Stimulated activated CD4-positive, alpha-beta T cell treated with anti-CD3 and anti-CD28 coated beads, Interleukin-1b, Interleukin-23, amount 100 ng/mL, for 1 hour (primary cell): ENCODE measurements at places on chromosomes 2 and 18.

DNA sequence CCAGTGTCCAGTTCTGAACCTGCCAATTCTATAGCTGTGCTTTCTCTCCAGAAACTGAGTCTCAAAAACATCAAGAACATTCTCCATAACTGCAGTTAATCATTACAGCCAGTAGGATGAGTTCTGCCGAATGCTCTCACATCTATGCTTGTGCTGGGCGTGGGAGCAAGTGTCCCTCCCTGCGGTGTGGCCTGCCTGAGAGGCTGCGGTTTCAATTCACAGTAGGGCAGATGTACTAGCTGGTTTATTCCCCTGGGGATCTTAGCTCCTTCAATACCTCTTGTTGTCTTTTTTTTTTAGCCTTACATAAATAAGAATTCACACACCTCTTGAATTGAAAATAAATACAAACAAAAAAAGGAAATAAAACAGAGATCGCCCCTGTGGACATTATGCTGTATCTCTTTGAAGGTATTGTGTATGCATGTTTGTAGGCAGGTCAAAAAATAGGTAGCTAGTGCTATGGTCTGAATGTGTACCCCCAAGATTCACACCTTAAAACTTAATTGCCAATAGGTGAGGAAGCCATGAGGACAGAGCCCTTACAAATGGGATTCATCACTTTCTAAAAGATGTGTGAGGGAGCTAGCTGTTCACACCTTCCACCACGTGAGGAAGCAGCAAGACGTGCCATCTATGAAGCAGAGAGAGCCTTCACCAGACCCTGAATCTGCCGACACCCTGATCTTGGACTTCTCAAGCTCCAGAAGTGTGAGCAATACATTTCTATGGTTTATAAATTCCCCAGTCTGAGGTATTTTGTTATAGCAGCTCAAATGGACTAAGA, 74.3 kb downstream of the BCL2L11 start:
- DNase-seq, result no peak

GRCh38 chr2:49255409-49255971, 101.2 kb upstream of the FSHR start:
- DNase-seq, result no peak

DNA sequence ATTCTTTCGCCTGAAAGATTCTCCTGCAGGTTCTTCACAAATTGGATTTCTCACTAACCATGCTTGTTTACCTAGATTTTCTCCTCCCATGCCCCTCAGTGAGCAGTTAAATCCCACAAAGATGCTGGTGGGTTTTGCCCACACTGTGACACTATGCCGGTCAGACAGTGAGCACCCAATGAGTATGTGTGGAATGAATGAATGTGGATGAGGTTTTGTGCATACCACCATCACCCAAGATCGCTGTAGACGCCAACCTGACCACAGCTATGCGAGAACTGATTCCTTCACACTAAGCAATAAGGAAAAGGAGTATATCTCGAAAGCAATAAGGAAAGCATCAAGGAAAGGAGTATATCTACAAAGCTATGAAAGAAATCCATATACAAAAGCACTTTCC, 116.7 kb downstream of the PID1 start:
- no peak for DNase-seq

DNA sequence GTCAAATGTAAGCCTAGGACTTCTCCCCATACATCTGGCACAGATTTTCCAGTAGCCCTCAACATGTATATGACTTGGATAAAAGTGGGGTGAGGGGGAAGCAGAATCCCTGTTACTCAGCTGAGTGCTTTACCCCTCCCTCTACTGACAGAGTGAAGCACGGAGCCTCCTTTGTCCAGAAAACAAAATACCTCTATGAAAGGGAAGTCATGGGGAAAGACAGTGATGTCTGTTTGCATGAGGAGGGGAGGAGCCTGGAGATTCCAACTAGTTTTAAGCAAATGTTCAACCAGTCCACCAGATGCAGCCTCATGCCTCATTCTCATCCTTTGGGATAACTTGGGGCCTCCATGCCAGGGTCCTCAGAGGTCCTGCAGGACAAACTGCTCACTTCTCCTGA, 203.9 kb downstream of the SMAD2 start:
- DNase-seq, result no peak

DNA sequence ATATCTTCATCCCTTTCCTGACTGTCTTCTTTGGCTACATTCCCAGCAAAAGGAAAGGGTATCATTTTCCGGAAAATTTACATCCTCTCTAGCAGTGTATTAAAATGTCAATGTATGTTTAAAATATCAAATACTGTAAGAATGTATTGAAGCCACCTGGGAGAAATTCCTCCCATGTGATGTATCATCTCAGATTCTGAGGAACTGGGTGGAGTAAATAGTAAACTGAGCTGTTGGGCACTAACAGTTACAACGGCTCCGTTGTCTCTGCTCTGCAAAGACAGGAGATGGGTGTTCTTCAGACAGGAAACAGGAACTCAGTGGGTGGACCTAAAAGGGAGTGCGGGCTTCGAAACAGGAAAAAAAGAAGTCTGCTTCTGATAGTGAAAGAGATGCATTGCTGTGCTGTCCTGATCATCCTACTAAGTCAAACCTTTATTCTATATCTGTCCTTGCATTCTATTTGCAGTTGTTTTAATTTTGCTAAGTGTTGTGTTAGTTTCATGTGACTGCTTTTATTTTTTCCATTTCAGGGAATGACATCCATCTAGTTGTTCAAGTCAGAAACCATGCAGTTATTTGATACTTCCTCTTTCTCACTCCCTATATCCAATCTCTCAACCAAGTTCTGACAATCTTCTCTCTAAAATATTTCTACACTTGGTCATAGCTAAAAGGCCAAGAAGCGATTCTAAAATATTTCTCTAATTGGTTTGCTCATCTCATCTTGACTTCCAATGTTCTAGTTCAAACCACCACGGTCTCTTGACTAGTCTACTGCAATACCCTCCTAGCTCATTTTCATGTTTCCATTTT, 19.4 kb downstream of the DOK1 start:
- DNase-seq, result no peak

GRCh38 chr2:6441800-6442199, 423.9 kb downstream of the CMPK2 start:
- DNase-seq, result no peak

DNA sequence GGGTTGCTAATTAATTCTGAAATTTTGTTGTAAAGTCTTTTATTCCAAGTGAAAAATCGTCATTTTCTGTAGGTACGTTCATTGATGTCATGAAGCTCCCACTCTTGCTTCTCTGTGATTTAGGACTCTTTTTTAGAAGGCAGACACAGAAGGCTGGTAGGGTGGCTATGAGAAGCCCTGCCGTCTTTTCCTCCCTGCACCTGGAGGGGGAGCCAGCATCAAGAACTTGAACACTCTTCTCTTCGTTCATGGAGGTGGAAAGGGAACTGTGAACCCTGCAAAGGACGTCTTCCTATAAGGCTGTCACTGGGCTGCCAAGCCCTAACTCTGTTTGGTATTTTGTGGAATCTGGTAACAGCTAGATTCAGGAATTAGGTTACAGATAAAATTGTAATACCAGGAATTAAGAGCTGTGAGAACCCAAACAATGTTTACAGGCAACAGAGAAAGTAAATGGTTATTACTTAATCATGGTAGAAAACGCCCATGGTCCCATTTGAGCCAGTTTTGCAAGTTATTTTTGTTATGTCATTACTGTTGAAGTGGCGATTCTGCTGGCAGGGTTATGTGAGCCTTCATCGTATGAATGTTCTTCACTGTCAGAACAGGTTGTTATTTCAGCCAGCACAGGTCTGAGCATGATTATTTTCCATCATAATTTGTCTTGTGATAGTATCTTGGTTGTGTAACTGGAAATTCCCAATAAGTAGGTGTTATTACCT, 112.2 kb downstream of the OSBPL6 start:
- DNase-seq, result no peak

GRCh38 chr2:234330902-234331301, 166.0 kb downstream of the ARL4C start:
- no peak for DNase-seq

DNA sequence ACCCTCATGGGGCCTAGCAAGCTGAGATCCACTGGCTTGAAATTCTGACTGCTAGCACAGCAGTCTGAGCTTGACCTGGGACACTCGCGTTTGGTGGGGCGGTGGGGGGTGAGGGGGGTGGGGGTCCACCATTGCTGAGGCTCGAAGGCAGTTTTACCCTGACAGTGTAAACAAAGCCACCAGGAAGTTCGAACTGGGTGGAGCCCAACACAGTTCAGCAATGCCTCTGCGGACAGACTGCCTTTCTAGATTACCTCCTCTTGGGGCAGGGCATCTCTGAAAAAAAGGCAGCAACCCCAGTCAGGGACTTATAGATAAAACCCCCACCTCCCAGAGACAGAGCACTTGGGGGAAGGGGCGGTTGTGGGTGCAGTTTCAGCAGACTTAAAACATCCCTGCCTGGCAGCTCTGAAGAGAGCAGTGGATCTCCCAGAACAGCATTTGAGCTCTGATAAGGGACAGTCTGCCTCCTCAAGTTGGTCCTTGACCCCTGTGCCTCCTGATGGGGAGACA, 149.7 kb upstream of the TANK start:
- no peak for DNase-seq

DNA sequence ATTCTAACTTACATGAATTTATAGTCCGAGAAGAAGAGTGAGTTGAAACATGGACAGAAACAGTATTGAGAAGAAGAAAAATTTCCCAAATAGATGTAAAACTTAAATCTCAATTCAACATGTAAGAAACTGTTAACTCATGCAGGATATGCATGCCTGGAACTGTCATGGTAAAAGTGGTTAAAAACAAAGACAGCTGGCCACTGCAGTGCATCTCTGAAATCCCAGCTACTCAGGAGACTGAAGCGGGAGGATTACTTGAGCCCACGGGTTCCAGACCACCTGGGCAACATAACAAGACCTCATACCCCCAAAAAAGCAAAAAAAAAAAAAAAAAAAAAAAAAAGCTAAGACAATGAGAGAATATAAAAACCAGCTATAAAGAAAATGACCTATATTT, 93.0 kb upstream of the TTC27 start:
- no peak for DNase-seq

DNA sequence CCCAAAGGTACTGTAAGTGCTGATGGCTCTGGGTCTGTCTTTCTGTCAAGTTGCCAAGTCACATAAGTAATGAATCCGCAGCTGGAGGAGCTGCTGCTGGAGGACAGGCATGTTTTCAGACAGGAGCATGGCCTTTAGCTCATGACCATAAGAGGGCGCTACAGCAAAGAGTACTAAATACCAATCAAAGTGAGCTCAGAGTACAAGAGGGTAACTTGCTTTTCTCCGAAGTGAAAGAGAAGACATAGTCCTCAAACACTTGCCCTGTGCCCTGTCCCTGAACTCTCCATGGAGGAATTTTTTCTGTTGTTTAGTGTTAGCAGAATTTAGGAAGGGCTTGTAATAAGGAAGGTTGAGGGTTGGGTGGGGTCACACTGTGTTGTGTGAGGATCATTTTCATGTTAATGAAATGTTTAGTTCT, 58.0 kb upstream of the EML6 start:
- DNase-seq, result no peak

DNA sequence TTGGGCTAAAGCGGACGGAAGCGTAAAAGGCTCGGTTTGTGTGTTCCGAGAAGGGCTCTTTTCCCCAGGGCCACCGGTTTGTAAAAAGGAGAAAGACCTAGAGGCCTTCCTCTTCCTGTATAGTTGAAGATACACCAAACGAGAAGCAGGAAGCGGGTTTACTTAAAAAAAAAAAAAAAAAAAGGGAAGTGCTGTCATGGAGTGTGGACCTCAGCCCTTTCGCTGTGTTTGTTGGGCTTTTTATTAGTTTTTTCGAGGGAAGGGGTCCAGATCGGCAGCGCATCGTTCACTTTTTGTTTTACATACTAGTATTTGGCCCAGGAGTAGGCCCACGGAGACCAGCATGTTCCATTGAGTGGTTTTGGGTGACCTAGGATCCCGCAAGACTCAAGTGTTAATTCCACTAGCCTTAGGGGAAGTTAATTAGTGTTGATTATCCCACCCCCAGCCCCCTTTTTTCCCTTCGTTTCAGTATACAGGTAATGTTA, 676 bp downstream of the ACTR2 start:
- DNase-seq, result no peak

- DNase-seq, result no peak
Observed at GRCh38 chr18:11969904-11970835, 11.1 kb upstream of the IMPA2 start.

DNA sequence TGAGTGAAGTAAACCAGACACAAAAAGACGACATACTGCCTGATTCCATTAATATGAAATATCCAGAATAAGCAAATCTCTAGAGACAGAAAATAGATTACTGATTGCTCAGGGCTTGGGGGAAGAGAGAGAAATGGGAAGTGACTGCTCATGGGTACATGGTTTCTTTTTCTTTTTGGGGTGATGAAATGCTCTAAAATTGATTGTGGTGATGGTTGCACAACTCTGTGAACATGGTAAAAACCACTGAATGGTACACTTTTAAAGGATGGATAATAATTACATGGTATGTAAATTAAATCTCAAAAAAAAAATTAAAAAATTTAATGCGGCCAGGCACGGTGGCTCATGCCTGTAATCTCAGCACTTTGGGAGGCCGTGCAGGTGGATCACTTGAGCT, 39.3 kb downstream of the RPL31 start:
- DNase-seq, result no peak

DNA sequence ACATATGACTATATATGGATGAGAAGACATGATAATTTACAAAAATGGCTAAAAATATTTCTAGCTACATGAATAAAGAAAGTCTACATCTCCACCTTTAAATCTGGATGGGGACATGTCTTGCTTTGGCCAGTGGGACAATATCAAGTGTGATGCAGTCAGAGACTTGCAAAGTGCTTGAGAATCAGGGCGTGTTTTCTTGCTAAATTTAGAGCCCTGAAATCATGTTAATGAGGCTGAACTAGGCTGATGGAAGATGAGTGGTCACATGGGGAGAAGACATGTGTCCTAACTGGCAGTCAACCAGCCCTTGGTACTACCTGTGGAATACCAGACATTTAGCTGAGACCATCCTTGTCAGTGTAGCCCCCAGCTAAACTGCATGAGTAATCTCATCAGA, 278.5 kb upstream of the RGPD4 start:
- no peak for DNase-seq

- no peak for DNase-seq
Observed at GRCh38 chr2:145416640-145417039, 896.7 kb upstream of the ZEB2 start.

DNA sequence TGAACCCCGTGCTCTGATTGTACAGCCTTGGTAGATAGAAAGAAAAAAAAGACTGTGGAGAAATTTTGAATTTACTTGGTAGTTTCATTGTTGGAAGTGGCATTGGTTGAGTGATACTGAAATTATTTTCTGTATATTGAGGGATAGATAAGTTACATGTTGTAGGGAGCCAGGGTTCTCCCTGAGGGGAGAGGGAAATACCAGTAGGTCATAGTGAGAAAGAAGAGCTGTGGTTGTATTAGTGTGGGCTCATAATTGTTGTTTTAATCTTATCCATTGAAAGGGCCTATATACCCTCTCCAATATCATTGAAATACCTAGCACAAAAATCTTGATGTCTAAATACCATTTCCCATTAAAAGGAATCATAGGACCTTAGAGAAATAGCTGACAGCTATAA, 16.9 kb upstream of the RAB31 start:
- DNase-seq, result no peak
